Fibroblast of skin of right quadriceps (primary cell): ENCODE measurements at places on chromosomes 3 and 15.

- DNase-seq, result no peak
Observed at GRCh38 chr3:69142797-69143454, 20.5 kb upstream of the LMOD3 start.

GRCh38 chr15:84731774-84732173 lies 15.8 kb upstream of the SEC11A start:
- DNase-seq, result peak; percentile 32

DNA sequence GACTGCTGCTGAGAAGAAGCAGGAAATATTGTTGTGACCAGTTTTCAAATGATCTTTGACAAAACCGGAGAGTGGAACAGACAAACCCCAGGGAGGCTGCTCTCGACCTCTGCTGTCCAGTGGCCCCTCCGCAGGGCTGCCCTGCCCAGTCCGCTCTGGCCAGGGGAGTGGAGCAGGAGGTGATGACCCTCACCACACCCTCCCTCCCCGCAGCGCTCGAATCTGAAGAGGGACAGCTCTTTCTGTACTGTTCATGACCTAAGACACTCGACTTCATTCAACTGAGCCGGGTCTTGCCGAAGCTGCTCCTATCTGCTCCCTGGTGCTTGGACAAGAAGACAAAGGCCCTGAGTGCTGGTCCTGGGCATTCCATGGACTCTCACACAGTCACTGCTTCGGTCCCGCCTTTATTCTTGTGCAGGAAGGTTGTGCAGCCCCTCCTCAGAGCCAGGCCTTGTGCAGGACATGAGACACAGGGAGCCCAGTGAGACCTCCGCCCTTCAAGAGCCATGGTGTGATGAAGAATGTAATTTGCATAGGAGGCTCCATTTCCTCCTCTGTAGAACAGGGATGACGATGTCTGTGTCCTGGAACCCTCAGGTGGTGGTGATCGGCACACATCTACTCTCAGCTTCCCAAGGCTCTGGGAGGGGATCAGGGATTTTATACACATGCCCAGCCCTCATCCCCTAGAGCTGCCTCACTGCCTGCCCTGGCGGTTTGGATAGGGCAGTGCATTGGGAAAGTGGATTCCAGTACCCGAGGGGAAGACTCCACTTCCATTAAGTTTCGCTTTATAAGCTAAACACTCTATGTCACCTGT lies 97.1 kb upstream of the PRR20G start:
- no peak for DNase-seq

GRCh38 chr3:69763458-69763857 lies 24.2 kb downstream of the MITF start:
- DNase-seq, result no peak

DNA sequence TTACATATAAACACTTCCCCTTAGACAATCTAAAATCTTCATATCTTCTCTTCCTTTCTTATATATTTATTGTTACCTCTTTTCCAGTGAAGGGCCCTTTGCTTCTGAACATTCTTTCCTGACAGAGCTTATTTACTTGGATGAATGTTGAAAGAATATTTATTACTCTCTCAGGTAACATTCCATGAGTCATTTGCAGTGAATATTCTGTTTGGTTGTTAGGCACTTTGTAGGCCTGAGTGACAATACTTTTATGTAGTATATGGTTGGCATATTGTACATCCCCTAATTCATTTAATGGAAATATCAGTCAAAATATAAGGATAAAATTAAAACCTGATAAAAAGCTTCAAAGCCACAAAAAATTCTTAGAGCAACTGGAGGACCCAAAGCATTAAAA lies 260.9 kb upstream of the KCNMB2 start:
- no peak for DNase-seq
